ENCODE measurements at places on chromosomes 11 and 22.

DNA sequence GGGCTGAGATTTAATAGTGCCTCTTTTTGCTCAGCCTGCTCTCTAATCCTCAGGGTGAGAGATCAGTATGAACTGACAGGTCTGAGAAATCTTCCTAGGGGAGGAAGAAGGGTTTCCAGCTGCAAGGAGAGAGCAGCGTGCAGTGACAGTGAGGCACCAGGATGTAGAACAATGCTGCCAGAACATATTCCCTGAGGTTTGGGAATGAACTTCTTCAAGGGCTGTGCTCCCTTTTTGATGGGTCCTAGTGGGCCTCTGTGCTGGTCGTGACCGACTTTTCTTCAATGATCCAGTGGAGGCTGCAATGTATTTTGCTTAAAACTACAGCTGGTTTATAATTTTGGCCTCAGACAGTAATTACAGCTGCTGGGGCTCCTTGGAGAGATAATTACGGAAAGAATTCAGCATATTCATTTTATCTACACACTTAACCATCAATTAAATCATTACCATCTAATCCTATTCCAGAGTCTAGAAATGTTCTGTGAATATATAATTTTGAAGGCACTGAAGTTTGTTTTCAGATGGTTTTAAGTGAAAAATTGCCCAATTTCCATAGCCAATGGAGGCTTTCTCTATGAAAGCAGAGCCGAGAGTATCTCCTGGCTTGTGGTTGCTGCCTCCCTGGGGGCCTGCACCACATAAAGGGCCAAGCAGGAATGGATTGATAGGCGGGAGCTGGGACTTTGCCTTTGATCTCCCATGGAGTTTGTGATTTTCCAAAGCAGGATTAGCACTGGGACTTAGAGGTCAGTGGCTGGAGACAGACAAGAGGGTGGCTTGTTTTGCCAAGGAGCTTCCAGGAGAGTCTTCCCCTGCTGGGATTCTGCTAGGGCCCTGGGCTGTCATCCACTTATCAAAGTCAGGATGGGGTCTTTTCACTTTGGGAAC is 41.0 kb upstream of the OLFML1 start:
- no peak for DNase-seq

GRCh38 chr11:134360050-134360835 is 28.5 kb downstream of the GLB1L2 start:
- DNase-seq, result peak; percentile 60

DNA sequence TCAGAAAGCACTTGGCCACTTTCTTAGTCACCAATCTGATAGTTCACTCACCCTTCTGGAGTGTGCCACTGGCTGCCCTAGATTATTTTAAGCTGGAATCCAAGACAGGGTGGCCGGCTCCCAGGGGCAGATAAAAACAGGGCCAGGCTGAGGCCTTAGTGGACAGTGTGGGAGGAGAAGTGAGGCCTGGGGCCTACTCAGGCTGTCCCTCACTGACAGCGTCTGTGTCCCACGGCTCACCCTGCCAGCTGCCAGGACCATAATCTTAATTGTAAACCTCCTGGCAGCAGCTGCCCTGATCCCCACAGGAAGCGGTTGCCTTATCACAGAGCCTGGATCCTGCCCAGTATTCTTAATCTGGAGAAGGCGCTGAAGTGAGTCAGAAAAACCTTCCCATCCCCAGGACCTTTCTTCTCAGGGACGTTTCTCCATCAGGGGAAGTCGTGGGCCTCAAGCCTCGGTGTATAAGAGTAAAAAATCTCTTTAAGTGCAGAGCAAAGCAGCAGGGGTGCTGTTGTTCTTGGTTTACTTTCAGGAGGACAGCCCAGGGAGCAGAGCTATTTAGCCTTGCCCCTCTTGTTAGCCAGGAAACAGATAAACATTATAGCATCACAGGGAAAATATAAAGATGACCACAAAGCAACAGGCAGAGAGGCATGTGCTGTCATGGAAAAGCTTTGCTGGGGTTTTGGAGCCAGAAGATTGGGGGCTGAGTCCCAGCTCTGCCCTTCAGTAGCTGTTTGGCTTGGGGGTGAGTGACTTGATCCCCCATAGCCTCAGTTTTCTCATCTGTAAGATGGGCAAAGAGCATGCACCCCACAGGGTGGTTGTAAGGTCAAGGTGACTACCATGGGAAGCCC is 39.6 kb downstream of the TSPAN18 start:
- DNase-seq, result no peak

DNA sequence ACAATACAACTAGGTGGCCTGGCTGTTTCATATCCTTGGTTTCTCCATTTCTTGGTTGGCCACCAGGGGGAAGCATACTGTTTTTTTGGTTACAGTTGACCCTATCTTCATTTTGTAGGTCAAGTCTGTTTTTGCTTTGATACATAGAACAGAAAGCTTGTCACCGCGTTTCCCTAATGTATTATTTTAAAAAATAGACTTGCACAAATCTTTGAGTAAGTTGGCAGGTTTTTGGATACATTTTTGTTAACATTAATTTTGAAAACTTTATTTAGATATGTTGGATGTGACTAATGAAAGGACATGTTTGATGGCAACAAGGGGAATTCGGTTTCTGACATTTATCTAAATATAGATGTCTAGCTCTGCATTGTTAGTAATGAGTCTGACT is 3.0 kb downstream of the NCR3LG1 start:
- DNase-seq, result peak; percentile 60

GRCh38 chr22:30015846-30016245 is 64.4 kb upstream of the HORMAD2 start:
- DNase-seq, result no peak

DNA sequence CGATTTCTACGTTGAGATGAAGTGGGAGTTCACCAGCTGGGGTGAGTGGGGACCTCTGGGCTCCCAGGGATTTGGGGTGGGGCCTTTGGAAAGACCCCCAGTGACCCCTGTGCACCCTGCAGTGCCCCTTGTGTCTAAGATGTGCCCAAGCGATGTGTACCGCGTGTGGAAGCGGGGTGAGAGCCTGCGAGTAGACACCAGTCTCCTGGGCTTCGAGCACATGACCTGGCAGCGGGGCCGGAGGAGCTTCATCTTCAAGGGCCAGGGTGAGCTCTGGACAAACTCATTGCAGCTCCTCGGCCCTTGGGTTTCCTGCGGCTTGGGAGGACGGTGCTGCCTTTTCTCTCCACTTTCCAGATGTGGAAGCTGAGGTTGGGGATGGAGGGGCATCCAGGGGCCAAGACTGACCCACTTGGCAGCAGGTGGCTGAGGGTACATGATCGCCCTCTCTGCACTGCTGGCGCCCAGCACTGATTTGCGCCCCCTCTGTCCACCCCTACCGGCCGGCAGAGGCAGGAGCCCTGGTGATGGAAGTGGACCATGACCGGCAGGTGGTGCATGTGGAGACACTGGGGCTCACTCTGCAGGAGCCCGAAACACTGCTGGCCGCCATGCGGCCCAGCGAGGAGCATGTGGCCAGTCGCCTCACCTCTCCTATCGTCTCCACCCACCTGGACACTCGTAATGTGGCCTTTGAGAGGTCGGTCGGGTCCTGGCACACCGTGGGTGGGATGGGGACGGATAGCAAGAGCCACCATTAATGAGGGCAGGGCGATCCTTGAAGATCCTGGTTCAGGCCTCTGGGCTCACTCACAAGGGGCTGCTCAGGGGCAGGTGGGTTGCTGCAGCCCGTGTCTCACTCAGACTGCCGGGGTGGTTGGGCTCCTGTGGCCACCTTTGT is 2.6 kb downstream of the ANKRD13D start:
- no peak for DNase-seq

GRCh38 chr11:76249195-76249741 is 43.0 kb upstream of the WNT11 start:
- no peak for DNase-seq

DNA sequence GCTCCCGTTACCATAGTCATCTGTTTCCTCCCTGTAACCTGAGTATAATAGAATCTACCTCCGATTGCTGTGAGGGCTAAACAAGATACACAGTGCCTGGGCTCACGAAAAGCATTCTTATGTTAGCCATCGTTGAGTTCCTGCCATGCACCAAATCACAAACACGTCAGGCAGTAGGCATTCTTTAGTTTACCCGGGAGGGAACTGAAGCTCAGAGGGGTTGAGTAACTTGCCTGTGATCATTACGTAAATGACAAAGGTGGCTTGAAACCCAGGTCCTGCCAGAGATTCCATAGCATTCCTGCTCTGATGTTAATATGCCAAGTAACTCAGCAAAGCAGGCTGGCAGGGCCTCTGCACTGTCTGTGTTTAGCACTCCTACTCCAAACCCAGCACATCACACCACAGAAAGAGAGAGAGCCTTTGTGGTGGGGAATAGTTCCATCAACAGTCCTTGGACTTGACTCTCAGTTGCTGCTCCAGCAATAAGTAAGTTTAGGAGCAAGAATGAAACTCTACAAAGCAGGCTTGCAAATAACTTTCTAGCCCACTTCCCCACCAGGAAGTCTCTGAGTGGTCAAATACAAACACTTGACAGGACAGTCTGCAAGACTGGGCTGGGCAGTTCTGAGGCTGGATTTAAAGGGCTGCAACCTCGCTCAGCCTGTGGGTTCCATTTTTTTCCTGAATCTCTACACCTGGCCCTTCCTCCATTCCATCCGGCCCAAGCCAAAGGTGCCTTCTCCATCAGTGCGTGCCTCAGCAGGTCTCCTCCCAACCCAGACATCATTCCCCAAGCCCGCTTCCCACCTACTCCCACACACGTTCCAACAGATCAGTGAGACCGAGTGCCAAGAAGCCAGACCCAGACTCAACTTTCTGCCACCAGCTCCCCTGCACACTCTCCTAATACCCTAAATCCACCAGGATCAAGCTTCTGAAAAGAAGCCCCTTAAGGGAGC is 1.1 kb downstream of the SCN2B start:
- DNase-seq, result no peak

DNA sequence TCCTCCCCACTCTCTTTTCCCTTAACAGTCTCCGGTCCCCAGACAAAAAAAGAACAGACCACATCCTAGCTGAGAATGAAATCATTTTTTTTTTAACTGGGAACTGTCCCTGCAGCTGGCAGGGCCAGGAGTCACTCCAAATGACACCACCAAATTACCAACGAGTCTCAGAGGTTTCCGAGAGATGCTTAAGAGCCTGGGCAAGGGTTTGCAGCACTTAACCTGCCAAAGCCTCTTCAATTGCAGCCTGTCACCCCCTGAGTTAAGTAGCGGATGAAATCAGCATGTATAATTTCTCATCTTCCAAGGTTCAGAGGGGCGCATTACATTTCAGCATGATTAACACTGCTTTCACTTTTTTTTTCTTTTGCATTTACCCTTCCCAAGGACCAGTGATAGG is 71.8 kb downstream of the TENM4 start:
- DNase-seq, result no peak

GRCh38 chr22:29072979-29073617 is at the start of gene KREMEN1:
Gene KREMEN1, plus strand, starts transcription at chr22:29073035. Its CDS starts 96 bp downstream, at chr22:29073131.
- no peak for DNase-seq

DNA sequence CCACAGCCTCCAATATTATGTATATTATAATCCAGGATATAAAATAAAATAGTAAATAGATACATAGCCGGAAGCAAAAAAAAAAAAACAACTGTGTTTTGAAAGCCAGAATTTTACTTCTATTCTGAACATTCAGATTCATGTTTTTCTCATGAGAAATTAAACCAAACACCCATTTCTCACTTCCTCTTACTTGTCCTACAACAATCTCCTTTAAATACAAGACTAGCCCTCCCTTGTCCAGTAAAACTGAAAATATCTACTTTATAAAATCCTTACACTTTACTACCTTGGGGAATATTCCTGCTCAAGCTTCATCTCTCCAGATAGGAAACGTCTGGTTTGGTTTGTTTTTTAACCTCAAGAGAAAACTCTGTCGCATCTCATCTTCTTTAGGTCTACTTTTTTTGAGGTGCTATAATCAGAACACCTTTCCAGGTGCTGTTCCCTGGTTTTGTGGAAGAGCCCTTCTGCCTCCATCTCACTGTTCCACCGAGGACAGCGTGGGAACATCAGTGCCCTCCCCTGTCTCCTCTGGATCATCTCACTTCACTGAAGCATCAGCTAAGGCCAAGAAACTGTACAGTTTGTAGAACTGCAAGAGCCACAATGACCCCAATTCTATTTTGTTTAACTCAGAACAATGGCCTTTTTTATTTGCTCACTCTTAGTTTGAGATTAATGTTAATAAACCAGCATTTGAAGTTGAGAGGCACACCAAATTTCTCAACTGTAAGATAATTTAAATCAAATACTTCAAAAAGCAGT is 82.0 kb upstream of the ARHGAP32 start:
- no peak for DNase-seq

GRCh38 chr22:21856868-21857267 is 10.6 kb downstream of the MAPK1 start:
- DNase-seq, result no peak

DNA sequence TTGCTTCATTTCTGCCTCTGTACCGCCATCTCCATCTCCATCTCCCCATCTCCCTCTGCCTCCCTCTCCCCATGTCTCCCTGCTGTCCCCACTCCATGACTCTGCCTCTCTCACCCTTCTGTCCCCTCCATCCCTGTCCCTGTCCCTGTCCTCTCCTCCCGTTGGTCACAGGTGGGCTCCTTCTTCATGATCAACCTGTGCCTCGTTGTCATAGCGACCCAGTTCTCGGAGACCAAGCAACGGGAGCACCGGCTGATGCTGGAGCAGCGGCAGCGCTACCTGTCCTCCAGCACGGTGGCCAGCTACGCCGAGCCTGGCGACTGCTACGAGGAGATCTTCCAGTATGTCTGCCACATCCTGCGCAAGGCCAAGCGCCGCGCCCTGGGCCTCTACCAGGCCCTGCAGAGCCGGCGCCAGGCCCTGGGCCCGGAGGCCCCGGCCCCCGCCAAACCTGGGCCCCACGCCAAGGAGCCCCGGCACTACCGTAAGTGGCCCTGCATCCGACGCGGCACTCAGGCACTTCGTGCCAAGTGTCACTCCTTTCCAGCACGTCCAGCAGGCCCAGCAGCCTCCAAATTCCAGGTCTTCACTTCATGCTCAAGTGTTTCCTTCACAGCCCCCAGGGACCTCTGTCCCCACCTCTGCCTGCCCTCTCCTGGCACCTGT is 76.0 kb downstream of the CACNA1I start:
- no peak for DNase-seq

GRCh38 chr11:133239575-133239974 is 292.7 kb downstream of the OPCML start:
- DNase-seq, result no peak

DNA sequence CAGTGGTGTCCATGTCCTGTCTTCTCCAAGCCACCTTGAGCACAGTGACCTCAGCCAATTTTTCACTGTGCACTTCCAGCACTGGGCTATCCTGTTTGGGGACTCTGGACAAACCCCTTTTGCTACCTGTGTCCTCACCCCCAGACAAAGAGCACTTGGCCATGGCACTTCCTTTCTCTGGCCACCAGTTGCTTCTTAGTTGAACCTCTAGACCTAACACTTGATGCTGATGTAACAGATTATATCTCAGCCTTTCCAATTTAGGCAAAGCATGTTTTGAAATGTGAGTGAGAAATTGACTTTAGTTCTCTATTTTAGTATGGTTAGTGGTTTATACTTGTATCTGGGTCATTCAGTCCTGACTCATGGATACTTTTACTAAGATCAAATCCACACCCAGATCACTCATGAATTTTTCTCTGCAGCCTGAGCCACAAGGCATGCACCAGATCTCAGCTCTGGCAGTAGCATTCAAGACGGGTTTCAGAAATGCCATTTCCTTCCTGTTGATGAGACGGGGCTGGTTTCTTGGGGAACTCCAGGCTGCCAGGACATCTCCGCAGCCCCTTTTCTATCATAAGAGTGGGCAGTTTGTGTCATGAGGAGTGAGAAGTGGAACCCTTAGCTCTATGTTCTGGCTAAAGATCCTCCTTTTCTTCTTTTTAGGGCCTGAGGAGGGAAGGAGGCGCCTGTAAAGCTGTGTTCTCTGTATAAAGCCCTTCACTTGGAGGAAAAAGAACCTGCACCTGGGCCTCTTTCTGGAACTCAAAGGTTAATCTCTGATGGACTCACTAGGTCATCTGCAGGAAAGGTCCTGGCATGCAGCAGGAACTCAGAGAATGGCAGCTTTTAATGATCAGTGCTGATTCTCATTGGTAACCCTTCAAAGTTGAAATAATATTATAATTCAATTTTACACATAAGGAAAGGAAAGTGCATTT is 185.6 kb upstream of the TENM4 start:
- no peak for DNase-seq

Measured in LNCaP clone FGC (cell line).